ENCODE measurements at places on chromosomes 3 and 15. TPM values are rescaled to one million over a fixed set of nuclear protein-coding genes. Genes with fewer than 3 reads are reported as not detected.

UBL7 gene
- polyA plus RNA-seq = 36.3 TPM

FBXO40 gene
- 1.8 TPM for polyA plus RNA-seq

GRCh38 chr15:60124460-60125070 is 120.5 kb downstream of the FOXB1 start:
- no peak for DNase-seq

GRCh38 chr3:55484801-55485791 is 2.0 kb downstream of the WNT5A start:
- DNase-seq = peak; percentile 94

DNA sequence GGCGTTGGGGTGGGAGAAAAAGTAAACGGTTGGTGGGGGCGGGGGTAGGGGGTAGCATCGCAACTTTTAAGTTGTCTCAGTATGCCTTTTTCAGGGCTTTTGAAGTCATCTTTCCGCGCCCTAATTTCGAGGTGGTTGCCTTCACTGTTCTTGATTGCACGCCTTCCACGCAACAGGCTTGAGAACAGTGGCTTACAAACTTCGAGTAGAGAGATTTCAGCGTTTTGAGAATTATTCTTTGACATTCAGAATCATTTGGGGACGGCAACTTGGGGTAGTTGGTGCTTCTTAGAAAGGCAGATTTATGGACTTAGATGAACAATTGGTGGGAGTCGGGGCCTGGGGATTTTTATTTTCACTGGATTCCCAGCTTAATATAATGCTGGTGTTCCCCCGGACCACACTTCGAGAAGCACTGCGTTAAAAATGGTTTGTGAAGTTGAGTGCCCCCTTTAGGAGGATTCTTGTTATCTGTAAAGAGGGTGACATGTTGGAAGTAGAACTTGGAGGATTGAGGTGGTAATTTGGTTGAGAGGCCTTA is 880 bp downstream of the PPP4R2 start:
- peak; percentile 84 for DNase-seq

Data from muscle of leg (tissue), 16 donors.